Hematopoietic multipotent progenitor cell treated with erythropoietin and hydrocortisone succinate and interleukin-3 and kit ligand, for 17 days (in vitro differentiated cells): ENCODE measurements at places on chromosomes 4 and X.

- DNase-seq: no peak
Observed at GRCh38 chr4:2172627-2173231, 69.2 kb downstream of the HAUS3 start.

- DNase-seq: no peak
Observed at GRCh38 chr4:93776386-93777080, 52.0 kb upstream of the ATOH1 start.

DNA sequence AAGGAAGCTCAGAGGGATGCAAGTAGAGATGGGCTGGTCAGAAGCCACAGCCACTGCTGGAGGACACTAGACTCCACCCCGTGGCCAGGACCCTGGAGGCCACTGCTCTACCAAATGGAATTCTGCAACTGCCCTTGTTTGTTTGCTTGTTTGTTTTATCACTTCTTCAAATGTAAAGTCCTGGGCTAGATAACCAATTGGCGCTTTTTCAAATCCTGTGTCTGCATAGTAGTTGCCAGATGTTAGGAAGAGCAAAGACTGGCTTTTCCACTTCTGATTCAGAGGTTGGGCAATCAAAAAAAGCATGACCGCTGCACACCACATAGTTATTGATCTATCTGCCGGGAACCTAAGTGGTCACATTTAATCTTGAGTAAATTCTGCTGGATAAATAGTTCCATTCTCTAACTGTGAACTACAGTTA is 255.2 kb upstream of the SFRP2 start:
- no peak for DNase-seq

GRCh38 chr4:166323250-166323649 is 450.2 kb downstream of the TLL1 start:
- no peak for DNase-seq

DNA sequence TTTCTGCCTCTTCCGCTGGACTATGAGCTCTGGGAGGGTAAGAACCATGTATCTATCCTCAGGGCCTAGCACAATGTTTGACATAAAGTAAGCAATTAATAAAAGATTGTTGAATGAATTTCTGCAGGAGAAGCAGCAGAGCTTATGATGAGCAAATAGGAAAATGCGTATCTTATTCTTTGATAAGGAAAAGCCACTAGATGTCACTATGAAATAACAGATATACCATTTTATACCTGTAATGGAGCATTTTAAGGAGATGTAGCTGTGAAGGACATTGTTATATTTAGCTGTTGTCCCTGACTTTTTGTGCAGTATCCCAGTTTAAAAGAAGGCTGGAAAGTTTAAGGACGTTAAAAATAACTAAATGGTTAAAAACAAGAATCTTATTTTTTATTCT is 147.2 kb upstream of the MBNL3 start:
- no peak for DNase-seq
